ENCODE measurements at places on chromosomes 16 and 17.

- DNase-seq, result no peak
Observed at GRCh38 chr16:73059779-73060615, 12.1 kb upstream of the ZFHX3 start.

DNA sequence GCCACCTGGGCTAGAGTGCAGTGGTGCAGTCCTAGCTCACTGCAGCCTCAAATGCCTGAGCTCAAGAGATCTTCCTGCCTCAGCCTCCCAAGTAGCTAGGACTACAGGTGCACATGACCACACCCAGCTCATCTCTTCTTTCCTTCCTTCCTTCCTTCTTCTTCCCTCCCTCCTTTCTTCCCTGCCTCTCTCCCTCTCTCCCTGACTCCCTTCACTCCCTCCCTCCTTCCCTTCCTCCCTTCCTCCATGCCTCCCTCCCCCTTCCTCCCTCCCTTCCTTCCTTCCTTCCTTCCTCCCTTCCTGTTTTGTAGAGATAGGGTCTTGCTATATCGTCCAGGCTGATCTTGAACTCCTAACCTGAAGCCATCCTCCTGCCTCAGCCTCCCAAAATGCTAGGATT, 23.5 kb upstream of the USP36 start:
- no peak for DNase-seq

GRCh38 chr16:595094-595528, 5.2 kb downstream of the RAB40C start:
- no peak for DNase-seq

DNA sequence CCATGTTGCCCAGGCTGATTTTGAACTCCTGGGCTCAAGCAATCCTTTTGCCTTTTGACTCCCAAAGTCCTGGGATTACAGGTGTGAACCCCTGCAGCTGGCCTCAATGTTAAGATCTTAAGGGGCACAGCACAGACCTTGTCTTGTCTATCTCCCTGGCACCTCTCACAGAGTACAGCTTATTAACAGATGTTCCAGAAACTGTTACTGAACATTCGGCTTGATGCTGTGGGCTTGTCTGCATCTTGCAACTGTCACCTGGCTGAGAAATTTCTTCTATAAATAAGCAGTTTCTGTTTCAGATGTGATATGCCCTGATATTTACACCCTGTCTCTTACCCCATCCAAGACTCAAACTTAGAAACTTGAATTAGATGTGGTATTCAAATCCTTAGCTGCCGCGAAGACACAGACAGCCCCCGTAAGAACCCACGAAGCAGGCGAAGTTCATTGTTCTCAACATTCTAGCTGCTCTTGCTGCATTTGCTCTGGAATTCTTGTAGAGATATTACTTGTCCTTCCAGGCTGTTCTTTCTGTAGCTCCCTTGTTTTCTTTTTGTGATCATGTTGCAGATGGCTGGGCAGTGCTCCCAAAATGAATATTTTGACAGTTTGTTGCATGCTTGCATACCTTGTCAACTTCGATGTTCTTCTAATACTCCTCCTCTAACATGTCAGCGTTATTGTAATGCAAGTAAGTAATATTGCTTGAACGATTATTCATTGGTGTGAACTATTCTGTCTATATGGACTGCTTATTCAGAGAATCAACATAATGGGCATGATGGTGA, at the start of gene TNFRSF17:
TNFRSF17 (plus strand) TSS at position 450 of the 791 bp plus-strand sequence; CDS start at position 565, 115 bp downstream.
- no peak for DNase-seq

DNA sequence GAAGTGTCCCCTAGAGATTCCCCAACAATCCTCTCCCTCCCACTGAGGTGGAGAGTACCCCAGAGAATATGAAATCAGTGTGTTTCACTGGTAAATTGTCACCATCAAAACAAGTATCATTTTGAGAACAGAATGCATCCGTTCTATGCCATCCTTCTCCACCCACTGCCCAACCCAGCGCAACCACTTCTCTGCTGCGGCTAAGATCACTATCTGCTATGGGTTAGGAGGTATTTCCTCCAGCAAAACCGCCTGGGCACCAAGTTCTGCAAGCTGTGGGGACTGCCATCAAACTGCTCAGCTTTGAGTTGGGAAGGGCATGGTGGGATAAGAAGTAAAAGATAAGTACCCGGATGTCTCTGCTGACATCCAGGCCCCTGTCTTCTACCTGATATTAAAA, 24.4 kb downstream of the CNTNAP1 start:
- no peak for DNase-seq

GRCh38 chr17:39553341-39553945, 54.3 kb downstream of the NEUROD2 start:
- no peak for DNase-seq

GRCh38 chr16:64077242-64077641, 1044.6 kb downstream of the CDH11 start:
- DNase-seq, result no peak

- DNase-seq, result no peak
Observed at GRCh38 chr16:9778849-9779248, 403.4 kb downstream of the GRIN2A start.

GRCh38 chr17:80737106-80738019, 192.7 kb downstream of the RPTOR start:
- no peak for DNase-seq

DNA sequence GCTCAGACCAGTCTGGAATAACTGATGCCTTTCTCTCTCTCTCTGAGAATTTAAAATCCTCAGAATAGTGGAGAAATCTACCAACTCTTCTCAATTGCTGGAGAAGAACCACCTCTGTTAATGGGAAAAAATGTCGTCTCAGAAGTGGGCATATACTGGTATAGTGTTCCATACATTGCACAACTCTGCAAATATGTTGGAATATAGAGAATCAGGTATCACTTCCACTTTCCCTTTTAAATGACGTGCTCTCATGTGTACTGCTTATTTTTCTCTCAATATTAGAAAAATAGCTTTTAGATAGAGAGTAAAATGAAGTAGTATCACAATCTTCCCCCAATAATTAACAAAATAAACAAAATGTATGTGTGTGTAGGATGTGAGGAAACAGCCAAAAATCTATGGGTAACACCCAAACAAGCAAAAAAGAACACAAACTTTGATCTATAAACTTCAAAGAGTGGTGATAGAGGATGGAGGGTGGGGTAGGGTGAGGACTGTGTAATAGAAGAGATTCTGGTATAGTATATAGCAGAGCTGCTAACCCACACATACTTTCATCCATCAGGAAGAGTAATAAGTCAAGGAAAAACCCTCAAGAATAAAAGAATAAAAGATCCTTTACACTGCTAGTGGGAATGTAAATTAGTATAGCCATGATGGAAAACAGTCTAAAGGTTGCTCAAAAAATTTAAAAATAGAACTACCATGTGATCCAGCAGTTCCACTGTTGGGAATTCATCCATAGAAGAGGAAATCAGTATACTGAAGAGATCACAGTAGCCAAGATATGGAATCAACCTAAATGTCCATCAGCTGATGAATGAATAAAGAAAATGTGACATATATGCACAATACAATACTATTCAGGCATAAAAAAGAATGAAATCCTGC, 46.9 kb downstream of the NFATC3 start:
- no peak for DNase-seq

GRCh38 chr16:49250689-49251088, 30.9 kb downstream of the CBLN1 start:
- DNase-seq, result no peak

All from NCI-H524 treated with DMSO at 0.1 percent for 48 hours (cell line).